ENCODE measurements at places on chromosomes 16 and 17.

DNA sequence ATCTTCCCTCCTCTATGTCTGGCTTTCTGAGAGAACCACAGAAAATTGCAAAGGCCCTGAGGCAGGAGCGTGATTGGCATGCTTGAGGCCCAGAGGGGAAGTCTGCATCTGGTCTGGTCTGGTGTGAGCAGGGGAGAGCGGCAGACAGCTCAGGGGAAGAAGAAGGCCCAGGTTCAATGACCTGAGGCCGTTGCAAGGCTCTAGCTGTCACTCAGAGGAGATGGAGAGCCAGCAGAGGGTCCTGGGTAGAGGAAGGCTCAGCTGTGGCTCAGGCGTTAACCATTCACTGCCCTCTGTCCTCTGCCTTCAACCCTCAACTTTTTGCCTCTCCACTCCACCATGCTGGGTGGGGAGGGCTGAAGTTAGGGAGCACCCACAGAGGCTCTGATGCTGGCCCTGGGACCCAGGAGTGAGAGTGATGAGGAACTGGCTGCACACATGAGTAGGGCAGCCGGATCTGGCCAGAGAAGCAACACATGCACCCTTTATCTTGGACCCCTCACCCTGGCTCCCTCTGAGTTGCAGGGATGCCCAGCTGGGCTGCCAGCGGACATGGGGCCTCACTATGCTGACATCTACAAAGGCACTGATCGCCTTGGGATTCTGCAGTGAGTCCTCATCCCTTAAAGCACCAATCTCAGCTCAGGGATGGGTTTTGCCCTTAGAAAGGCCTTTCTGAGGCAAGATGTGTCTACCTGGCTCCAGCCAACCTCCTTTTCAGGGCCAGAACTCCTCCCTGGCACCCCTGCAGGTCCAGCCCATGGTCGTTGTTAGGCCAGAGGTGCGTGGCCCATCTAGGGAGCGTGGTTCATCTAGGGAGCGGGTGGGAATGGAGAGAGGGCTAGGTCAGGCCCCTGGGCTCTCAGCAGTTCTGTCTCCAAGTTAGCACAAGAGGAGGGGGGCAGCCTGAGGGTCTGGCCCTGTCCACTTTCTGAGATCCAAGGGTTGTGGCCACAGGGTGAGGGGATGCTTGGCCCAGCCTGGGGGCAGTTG, 7.7 kb upstream of the KRTAP17-1 start:
- no peak for DNase-seq

DNA sequence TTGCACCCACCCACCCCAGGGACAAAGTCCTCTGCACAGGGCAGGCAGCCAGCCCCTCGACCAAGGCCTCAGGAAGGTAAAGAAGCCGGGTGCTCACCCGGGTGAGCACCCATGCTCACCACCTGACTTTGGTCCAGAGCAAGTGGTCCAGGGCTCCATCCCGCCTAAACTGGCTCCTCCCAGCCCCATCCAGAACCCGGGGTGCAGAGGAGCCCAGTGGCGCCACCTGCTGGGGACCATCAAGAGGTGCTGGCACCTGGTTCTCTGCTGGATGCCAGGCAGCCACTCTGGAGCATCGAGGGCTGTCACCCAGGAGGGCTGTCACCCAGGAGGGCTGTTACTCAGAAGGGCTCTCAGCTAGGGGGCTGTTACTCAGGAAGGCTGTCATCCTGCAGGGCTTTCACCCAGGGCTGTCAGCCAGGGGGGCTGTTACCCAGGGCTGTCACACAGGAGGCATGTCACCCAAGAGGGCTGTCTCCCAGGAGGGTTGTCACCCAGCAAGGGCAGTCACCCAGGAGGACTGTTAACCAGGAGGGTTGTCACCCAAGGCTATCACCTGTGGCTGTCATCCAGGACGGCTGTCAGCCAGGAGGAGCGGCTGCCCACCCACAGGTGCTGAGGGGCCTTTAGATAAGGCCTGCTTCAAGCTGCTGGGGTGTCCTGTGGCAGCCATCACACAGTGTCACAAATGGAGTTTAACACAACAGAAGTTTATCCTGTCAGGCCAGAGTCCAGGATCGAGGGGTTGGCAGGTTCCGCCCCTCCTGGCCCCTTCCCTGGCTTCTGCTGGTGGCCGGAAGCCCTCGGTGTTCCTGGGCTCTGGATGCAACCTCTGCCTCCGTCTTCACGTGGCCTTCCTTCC, 98.5 kb downstream of the TNFRSF13B start:
- no peak for DNase-seq

DNA sequence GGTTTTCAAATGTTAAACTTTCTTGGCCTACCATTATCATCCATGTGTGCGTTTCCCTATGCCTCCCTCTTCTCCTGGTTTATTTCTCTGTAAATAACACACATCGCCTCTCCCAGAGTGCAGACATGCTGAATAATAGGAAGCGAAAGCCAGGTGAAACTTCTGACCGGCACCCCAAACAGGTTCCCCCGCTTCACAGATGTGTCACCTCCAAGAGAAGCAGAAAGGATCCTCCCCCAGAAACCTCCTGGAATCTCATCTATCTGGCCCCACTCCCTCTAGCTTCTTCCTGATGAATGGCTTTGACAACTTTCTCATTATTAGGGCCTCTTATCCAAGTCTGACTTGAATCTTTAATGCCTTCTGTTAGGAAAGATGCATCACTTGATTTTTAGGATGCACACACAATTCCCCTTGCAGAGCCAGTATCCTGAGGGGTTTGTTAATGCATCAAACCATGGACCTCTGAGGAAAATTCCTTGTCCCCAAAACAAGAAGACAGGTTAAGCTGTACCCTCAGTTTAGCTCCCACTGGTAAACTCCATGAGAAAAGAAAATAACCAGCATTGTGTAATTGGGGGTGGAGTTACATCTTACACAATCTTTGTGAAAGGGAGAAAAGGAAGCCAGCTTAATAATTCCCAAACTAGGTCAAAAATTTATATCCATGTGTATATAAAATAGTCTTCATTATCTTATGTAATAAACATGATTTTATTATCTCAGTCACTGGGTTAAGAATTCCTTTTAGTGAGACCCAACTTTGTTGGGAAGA, 20.1 kb upstream of the HYDIN start:
- no peak for DNase-seq

GRCh38 chr17:30905742-30906100, 317 bp downstream of the TEFM start:
- no peak for DNase-seq

GRCh38 chr17:37092071-37092470, 143.3 kb downstream of the AATF start:
- DNase-seq = no peak

- DNase-seq = no peak
Observed at GRCh38 chr17:35094902-35095301, 24.8 kb downstream of the RAD51D start.

- DNase-seq = no peak
Observed at GRCh38 chr16:63695347-63695746, 1426.5 kb downstream of the CDH11 start.

GRCh38 chr16:13919330-13919682, 648 bp upstream of the ERCC4 start:
- no peak for DNase-seq

DNA sequence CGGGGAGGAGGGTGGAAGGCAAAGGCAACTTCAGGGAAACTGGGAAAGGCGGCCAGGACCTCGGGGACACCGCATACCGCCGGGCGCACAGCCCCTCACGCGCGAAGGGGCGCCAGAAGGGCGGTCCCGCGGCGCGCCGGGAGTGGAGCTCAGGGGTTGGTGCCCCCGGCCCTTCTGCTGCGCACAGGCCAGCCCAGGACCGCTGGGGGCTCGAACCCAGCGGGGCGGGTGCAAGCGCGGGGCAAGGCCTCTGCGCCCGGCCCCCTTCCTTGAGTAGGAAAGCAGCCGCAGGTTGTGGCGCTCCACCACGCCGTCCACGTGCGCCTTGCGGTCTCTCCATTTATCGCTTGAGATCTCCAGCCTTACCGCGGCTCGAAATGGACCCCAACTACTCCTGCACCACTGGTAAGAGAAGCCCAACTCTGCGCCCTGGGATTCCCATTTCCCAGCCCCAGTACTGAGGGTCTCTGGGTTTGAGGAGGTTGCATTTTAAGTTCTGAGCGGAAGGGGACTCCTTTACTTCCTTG, 3.0 kb upstream of the MT1A start:
- DNase-seq = no peak

DNA sequence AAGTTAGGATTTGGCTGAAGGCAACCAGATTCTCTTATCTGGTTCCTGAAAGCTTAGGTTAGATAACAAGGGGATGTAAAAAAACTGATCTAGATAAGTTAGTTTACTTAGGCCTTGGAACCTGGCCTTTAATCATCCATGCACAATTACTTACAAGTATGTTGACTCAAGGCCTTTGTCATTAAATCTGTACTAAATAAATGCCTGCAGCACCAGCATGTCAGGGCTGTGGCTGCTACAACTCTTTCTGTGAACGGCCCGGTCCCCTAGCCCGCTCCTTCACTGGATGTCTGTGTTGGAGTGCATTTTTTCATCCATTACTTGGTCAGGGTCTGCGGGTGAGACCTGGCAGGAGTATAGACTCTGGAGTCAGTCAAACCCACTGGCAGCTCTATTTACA, 48.4 kb upstream of the ALDH3A1 start:
- no peak for DNase-seq

GRCh38 chr17:37847102-37847501, 77.1 kb upstream of the TBC1D3K start:
- DNase-seq = no peak

DNA sequence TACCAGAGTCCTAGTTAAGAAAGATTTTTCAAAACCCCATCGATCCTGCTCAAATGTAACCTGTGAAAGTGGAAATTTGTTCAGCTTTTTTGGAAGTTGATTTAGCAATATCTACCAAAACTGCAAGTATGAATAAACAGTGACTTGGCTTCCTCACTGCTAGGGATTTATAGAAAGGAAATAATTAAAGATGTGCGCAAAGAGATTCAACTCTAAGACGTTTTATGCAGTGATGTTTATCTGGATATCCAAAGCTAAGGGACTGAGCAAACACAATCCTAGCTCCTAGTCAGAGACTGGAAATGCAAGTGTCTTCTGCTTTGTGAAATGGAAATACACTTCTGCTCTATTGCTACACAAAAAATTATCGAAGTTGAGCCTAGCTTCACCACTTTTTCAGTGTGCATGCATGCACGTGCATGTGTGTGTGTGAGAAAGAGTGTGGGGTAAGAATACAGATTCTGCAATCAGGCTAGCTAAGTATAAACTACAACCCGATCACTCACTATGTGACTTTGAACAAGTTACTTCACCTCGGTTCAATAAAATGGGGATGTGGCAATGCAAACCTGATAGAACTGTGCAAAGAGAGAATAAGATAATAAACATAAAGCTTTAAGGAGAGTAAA, 52.1 kb upstream of the FOXF1 start:
- no peak for DNase-seq

DNA sequence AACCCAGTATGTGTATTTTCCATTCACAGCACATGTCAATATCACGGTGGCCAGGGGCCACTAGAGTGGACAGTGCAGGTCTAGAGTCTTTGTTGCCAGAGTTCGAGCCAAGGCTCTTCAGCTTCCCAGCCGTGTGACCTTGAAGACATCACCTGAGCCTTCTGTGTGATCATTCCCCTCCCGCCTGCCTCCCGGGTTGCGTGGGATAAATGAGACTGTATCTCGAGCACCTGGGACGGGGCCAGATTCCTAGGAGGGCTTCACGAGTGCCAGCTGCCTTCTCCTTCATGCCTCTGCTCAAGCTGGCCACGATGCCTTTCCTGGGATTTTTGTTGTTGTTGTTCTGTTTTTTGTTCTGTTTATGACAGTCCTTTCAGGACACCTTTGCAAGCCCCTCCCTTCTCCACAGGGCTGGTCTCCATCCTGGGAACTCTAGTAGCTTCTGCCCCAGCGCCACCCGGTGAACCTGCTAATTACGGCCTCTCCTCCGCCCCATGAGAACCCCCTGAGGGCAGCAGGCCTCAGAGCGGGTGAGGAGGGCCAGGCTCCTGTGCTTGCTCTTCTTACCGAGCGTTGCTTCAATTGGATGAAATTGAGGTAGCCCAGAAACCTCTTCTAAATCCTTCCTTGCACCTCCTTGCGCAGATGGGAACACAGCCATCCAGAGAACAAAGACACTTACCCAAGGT, 3.9 kb downstream of the SPNS2 start:
- DNase-seq = no peak

- no peak for DNase-seq
Observed at GRCh38 chr16:86107215-86107825, 208.4 kb downstream of the IRF8 start.

- DNase-seq = no peak
Observed at GRCh38 chr16:67987460-67988160, 7.3 kb upstream of the DPEP3 start.

DNA sequence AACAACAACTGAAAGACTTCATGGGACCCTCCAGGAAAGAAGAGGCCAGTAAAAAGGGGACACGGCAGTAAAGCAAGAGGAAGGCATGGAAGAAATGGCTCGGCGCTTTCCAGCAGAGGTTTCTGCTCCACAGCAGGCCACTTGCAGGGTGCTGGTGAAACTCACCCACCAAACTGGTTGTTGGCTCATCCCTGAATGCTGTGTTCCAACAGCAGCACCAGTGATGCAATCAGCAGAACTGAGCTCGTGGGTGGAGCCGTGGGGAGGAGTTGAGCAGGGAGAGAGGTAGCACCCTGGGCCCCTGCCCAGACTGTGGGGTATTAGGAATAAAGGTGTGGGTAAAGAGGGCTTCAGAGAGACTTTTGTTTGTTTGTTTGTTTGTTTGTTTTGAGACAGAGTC, 62.8 kb upstream of the ADCY9 start:
- DNase-seq = no peak

GRCh38 chr16:84735849-84736586, 36.2 kb downstream of the USP10 start:
- DNase-seq = no peak

DNA sequence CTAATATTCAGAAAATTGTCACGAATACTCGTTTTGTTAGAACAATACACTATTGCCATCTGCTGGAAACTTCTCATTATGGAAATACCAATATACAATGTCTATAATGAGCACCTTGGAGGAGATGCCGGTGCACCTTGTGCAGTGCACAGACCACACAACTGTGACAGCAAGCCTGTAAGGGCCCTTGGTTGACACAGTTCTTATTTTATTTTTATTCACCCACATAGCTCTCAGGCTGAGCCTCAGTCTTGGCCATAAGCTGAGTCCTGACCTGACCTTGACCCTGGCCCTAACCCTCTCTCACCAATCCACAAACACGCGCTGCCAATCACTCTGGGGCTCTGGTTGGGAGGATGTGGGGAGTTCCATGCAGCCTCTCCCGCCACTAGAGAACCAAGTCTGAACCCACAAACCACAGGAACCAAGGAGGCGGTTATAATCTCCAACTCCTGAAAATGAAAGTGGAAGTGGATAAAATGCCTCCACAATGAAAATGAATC, 7.6 kb downstream of the AIPL1 start:
- no peak for DNase-seq

GRCh38 chr17:15236281-15237105, 28.6 kb downstream of the PMP22 start:
- DNase-seq = no peak

GRCh38 chr16:19923396-19923795, 38.7 kb upstream of the GPRC5B start:
- no peak for DNase-seq

- DNase-seq = no peak
Observed at GRCh38 chr17:499951-500461, 147.4 kb upstream of the RPH3AL start.

DNA sequence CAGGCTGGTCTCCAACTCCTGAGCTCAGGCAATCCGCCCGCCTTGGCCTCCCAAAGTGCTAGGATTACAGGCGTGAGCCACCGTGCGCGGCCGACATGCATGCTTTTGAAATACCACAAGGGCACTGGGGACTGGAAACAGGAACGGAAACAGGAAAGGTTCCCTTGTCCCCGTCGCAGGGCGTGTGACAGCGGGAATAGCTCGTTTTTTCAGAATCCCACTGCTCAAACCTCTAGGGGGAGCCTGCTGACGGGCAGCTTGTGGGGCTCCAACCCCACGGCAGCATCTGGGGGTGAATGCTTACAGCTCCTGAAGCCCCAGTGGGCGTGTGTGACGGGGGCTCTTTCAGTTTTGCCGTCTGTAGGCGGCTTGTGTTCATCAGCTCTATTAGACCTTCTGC, 18.8 kb upstream of the ASGR2 start:
- DNase-seq = no peak
